ENCODE measurements at places on chromosomes 7 and 10. TPM values are rescaled to one million over a fixed set of nuclear protein-coding genes. Genes with fewer than 3 reads are reported as not detected.
A peak's percentile ranks its signal among the peaks of the same experiment; 100 is the strongest.

POLR3A gene
- 21.4 TPM for polyA plus RNA-seq

CYP17A1 gene
- polyA plus RNA-seq = 0.52 TPM

MBL2 gene
- not detected for polyA plus RNA-seq

SFR1 gene
- polyA plus RNA-seq = 10.6 TPM

DNA sequence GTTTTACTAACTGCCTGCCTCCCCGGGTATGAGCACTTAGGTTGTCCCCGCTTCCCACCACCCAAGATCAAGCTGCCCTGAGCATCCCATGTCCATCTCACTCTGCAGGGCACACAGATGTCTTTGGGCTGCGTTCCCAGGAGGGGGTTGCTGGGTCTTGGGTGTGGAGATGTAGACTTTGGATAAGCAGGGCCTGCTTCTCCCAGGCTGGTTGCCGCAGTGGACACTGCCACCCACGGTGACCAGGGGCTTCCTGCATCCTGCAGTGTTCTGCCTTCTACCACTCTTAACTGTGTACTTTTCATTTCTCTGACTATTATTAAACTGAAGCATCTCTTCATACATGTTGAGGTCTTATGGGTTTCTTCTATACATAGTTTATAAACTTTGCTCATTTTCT is 70.0 kb downstream of the DOCK1 start:
- DNase-seq = no peak

GRCh38 chr10:69385454-69386350 is 31.0 kb downstream of the TACR2 start:
- no peak for DNase-seq

- DNase-seq = no peak
These were observed 6.8 kb upstream of the SNX8 start for GRCh38 chr7:2321020-2321419.

GRCh38 chr7:6262221-6262620 is 10.2 kb downstream of the CYTH3 start:
- DNase-seq = no peak

DNA sequence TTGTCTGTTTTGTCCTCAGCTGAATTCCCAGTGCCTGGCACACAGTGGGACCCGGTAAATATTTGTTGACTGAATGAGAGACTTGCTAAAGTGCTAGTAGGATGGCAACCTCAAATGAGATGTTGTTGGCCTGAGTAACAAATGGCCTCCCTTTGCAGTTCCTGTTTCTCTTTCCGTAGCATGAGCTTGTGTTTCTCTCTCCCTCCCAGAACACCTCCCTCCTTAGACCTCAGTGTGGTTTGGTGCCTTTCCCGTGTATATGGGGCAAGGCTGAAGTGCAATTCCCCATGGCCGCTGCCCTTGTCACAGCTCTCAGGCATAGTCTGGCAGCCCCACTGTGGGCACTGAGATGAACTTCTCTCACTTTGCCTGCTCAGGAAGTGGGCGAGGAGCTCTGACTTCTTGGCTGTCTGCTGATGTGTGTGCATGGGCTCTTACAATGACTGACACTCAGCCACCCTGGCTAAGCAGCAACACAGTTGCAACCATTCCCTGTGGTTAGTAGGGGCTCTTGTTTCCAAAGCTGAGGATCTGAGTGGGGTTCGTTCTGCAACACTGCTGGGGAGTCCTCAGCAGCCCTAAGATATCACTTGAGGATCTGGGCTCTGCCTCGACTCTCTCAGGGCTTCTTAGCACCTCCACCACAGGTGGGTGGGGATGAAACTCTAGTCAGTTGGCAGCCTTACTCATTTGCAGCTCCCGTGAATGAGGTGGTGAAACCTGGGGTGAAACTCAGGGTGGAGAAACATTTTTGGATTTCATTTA is 136.1 kb downstream of the ICA1 start:
- no peak for DNase-seq

DNA sequence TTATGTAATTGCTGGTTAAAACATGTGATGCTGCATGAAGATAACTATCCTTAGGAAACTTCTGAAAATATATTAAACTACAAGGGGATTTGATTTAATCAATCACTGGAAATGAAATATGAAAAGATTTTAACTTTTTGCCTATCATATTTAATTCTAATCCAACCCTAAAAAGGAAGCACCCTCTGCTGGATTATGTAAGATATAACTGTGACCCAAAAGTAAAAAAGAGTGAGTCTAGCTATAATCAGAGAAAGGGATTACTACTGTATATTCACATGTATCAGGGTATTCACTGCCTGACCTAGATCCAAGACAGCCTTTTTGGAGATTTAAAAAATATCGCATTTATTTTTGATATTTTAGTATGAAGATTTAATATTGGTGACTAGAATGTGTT is 295.5 kb downstream of the MDFIC start:
- DNase-seq = no peak

GRCh38 chr10:89029785-89030437 is 39.3 kb downstream of the FAS start:
- DNase-seq = peak; percentile 66

DNA sequence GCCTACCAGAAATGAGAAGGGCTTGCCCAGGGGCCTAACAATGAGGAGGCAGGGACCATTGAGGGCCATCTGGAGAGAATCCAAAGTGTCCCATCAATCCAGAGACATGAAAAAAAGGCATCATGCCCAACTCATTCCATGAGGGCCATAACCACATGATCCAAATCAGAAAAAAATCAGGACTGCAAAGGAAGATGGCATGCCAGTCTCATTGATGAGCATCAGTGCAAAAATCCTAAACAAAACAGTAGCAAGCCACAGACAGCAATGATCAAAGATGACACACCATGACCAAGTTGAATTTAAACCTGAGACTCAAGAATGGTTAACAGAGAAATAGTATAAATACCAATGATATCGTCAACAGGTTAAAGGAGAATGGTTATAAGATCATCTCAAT is 7.0 kb upstream of the CYP3A4 start:
- no peak for DNase-seq

- no peak for DNase-seq
These were observed 900.6 kb upstream of the LRRTM3 start for GRCh38 chr10:66025186-66025585.

- DNase-seq = no peak
These were observed 115.5 kb upstream of the AFAP1L2 start for GRCh38 chr10:114519756-114520293.

DNA sequence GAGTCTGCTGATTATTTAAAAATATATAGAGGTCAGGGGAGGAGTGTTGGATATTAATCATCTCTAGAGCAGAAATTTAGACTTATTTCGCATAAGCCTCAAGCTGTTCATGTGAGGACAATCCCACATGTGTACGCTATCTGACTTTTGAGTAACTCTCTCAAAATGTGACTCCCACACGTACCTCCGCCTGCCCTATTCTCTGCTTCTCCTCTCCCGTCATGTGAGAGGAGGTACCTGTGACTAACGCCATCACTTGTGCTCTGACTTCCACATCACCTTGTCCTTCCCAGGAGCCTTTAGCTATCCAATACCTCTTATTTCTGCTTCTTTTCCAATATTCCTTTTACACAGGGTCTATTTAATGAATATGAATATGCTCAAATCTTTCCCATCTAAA is 119.3 kb upstream of the CALCR start:
- DNase-seq = no peak

DNA sequence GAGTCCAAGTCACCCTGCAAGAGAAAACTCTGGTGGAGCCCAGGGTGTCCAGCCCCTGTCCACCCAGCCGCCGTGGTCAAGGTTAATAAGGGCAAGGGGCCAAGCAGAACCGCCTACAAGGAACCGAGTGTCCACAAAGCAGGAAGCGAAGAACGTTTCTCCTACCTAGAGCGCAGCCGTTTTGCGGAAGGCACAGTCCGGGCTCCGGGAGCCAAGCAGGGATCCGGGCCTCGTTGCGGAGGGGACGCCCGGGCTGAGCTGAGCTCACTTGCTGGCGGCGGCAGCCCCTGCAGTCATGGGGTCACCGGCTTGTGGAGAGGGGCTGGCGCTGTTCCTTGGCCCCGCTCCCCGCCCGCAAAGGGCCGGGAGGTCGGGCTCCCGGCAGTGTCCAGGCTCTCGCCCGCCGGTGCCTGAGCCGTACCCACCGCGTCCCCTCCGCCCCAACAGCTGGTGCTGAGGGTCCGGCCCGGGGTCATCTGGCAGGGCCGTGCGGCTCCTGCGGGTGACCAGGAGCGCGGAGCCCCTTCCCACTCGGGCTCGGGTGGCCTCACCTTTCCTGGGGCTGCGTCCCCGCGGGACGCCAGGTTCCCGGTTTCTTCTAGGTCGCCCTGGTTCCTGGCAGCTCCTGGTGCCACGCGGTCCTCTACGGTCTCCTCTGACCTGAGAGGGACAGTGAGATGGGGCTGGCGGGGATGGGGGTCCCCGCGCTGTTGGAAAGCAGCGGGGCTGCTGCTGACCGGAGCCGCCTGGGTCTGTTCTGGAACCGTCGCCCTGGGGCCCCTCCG is 14.0 kb upstream of the ZNF273 start:
- DNase-seq = no peak

Measured in renal pelvis (tissue), 12 donors.